ENCODE measurements at places on chromosomes 2 and 18.

GRCh38 chr2:232389327-232389726 lies 10.8 kb downstream of the ALPP start:
- no peak for DNase-seq

DNA sequence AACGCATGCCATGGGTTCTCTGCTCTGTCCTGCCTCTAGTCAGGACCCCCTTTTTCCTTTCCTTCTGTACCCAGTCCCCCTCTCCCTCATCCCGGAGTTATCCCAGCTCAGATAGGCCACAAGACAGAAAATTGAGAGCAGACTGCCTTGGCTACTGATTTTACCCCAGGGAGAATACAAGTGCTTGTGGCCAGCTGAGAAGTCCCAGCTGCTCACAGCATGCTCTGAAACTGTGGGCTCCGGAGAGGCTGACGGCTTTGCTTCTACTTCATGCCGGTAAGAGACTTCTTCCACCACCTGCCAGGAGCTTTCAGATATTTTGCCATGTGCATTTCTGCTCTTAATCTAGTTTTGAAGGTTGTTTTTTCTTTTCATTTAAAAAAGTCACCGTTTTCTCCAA lies 20.0 kb upstream of the SIX2 start:
- no peak for DNase-seq

- DNase-seq, result no peak
Observed at GRCh38 chr2:54503192-54503591, 47.1 kb downstream of the SPTBN1 start.

DNA sequence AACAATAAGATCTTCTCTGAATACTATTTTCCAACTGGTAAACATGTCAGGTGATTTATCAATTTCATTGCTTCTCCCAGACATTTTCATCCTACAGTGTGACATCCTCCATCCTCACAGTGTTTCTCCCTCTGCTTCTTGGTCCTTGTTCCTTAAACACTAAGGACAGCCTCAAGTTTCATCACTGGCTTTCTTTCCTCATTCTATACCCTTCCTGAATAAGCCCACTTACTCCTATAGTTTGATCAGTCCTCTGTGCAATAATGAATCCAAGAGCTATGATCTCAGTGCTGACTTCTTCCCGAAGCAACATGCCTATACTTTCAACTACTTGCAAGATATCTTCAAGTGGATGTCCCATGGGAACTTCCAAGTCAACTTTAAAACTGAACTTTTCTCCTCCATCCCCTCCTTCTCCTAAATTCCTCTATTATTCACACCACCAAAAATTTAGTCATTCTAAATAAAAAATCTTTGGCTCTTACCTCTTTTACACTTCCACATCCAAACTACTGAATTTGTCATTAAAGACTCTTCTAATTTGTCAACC lies 87.6 kb downstream of the FAM228A start:
- DNase-seq, result no peak

DNA sequence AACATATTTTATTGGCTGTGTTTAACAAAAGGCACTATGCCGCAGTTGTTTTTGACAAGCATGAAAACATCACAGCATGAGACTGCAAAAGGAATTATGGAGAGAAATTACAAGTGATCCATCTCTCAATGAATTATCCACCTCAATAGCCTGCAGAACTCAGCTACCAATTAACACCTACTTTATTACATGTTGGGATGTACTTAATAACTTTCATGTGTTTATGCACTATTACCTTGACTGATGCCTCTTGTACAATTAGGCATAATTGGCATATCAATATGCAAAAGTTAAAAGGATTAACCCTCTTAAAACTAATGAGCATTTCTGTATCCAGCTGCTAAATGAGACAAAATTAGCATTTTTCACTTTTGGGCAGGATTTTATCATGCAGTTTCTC lies 27.8 kb downstream of the ARHGAP15 start:
- no peak for DNase-seq

DNA sequence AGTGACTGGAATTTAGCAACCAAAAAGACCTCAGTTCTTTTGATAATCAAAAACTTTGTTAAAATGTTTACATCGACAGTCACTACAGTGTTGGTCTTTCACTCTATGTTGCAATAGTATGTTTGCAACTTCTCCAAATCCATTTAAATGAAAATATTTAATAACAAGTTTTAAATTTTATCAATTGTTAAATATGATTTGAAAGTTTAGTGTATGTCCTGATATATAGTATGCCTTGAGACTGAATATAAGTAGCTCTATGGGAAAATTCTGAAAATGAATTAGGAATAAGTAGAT lies 109.9 kb downstream of the ANKRD44 start:
- no peak for DNase-seq

DNA sequence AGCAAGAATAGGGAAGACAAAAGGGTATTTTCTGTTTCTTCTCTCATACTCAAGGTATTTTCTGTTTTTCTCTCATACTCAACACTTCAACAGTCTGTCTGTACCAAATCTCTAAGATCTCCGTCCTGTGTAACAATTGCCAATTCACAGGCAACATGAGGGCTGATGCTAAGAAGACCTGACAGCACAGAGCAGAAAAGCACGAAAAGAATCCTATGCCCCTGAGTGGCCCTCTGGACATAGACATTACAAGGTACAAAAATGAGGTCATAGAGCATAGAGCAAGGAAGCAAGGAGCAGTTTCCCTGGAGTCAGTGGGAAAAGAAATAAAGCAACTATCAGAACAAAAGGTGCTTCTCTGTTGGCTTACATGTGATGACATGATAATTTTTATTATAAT lies 1612.6 kb upstream of the CELF4 start:
- no peak for DNase-seq

- DNase-seq, result no peak
Observed at GRCh38 chr2:204849892-204850291, 304.6 kb downstream of the PARD3B start.

- no peak for DNase-seq
Observed at GRCh38 chr2:7867867-7868266, 814.0 kb upstream of the ID2 start.
